Peyer's patch (tissue), 4 donors: ENCODE measurements at places on chromosomes 11 and 22.

DNA sequence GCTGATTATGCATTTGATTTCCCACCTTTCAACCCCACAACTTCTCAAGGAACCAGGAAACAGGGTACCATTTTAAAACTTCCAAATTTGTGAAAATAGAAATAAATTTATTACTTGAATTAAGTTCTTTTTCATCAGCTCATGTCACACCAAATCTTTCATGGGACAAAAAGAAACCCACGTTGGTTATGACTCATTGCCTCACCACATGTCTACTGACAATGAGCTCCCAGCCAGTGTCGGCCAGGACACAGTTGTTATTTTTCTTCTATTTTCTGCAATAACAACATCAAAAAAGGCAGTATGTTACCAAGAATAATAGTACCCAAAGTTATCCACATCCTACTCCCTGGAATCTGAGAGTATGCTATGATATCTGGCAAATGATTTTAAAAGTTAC, 17.3 kb downstream of the MS4A6A start:
- DNase-seq: no peak

- DNase-seq: no peak
Measured at GRCh38 chr11:131868629-131869507, 498.5 kb downstream of the NTM start.

GRCh38 chr22:50338042-50338573, 5.0 kb upstream of the PPP6R2 start:
- DNase-seq: no peak

- no peak for DNase-seq
Measured at GRCh38 chr22:29308791-29309262, 2.4 kb downstream of the GAS2L1 start.
